ENCODE measurements at places on chromosomes 11 and 22. TPM values are rescaled to one million over a fixed set of nuclear protein-coding genes. Genes with fewer than 3 reads are reported as not detected.
A peak's percentile ranks its signal among the peaks of the same experiment; 100 is the strongest.

Gene APOBEC3A
- polyA plus RNA-seq = 0.37 TPM

Gene RFPL1
- polyA plus RNA-seq = 0.04 TPM

Gene GDPD4
- polyA plus RNA-seq = not detected

DNA sequence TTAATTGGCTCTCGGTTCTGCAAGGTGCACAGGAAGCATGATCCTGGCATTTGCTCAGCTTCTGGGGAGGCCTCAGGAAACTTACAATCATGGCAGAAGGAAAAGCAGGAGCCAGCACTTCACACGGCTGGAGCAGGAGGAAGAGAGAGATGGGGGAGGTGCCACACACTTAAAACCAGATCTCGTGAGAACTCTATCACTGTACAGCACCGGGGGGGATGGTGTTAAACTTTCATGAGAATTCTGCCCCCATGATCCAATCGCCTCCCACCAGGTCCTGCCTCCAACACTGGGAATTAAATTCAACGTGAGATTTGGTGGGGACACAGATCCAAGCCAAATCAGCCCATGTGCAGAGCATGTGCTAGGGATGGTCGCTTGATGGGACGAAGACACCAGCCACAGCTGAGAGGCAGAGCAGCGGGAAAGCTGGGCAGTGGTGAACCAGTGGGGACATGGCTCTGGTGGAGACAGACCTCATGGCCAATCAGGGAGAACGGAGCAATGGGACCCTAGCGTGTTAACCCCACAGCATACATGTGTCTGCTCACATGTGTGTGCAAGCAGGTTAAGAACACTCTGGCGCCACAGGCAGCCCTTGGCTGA, 6.2 kb downstream of the TANGO2 start:
- H3K4me1 ChIP-seq = no peaks in the 10 kb centered on the region
- H3K27me3 ChIP-seq = no peaks in the 10 kb centered on the region
- H3K36me3 ChIP-seq = peaks cover 32% of the 10 kb centered on the region
- no peak for DNase-seq
- H3K27ac ChIP-seq = no peak overlapping the region

- no peak for DNase-seq
- H3K36me3 ChIP-seq = peaks cover 43% of the 10 kb centered on the region
- no peak overlapping the region for H3K4me3 ChIP-seq
Measured at GRCh38 chr11:64322925-64323260, 5.0 kb downstream of the PRDX5 start.

DNA sequence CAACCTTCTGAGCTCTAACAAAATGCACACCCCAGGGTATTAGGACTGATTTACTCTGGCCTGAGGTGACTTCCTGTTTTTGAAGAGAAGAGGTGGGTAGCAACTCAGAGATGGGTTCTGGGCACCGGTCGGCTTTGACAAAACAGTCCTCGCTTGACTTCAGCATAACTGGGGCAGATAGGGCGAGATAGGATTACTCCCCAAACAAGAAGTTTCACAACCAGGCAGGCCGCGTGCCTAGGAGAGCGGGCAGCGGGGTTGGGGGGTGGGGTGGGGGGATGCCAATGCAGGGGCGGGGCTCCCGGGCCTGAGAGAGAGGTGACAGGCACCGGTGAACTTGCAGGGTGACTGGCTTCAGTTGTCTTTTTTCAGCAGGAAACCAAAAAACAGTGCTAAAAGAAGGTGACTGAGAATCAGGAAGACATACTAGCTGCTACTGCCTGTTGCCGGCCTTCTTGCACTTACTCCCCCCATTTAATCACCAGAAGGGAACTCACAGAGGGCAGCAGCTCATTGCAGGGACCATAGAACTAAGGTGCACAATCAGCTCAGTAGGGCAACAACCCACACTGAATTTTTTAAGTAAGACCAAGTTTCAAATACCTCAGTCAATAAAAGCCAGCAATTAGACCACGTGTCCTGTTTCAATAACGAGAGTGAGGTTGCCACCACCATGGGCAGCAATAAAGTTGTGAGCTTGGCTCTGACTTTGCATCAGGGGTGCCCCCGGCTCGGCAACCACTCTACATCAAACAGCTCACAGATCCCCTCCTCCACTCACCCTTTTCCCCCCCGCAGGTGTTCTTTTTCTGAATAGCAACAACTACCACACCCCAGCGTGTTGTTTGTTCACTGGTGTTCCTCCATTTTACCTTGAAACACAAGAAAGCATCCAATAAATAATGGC, 37.2 kb upstream of the ETS1 start:
- no peaks in the 10 kb centered on the region for H3K36me3 ChIP-seq
- no peak overlapping the region for H3K4me3 ChIP-seq
- peak overlapping the region; percentile 56 for H3K27ac ChIP-seq
- peaks cover 6% of the 10 kb centered on the region for H3K4me1 ChIP-seq
- no peaks in the 10 kb centered on the region for H3K27me3 ChIP-seq

DNA sequence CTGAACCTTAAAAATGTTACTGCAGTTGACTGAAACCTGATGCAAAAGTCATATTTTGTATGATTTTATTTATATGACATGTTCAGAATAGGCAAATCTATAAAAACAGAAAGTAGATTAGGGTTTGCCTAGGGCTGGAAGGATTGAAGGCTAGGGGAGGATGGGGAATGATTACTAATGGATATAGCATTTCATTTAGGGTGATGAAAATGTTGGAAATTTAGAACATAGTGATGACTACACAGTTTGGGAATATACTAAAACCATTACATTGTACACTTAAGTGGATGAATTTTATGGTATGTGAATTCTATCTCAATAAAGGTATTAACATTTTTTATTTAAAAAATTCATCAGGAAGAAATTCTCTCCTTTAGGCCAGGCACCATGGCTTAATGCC, 22.9 kb upstream of the PAFAH1B2 start:
- H3K4me1 ChIP-seq = no peaks in the 10 kb centered on the region
- no peak overlapping the region for H3K4me3 ChIP-seq
- no peak for DNase-seq
- H3K36me3 ChIP-seq = no peaks in the 10 kb centered on the region

GRCh38 chr11:2924381-2924780, 4.8 kb downstream of the PHLDA2 start:
- H3K27ac ChIP-seq = peak overlapping the region; percentile 84
- no peaks in the 10 kb centered on the region for H3K36me3 ChIP-seq

DNA sequence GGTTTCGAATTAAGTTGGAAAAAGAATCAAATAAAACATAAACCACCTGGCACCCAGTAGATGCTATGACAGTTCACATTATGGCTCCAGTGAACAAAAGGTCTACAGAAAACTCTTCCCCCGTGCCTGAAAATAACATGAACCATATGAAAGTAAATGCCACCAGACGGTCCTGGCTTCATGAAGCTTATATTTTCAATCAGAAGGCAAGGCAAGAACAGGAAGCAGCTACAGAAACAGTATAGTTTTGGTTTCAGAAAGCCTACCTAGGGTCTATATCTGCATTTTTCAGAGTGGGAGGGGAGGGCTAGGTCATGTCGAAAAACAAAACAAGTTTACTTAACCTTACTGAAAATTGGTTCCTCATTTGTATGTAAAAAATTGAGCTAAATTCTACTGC, 9.8 kb downstream of the RAB30 start:
- no peaks in the 10 kb centered on the region for H3K4me1 ChIP-seq
- peak overlapping the region; percentile 63 for H3K27ac ChIP-seq
- DNase-seq = no peak
- no peaks in the 10 kb centered on the region for H3K27me3 ChIP-seq

DNA sequence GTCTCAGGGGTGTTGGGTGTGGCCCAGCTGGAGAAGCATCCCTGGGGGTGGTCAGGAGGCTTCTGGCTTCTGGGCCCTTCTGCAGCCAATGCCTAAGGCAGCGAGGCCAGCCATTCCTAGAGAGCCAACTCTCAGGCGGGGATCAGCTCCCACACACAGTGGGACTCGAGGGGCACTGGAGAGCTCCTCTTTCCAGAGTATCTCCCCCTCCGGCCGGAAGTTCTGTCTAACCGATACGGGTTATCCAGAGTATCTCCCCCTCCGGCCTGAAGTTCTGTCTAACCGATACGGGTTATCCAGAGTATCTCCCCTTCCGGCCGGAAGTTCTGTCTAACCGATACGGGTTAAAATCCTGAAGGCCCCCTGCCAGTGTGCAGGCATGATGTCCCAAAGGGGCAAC, 71.2 kb upstream of the B3GAT1 start:
- H3K36me3 ChIP-seq = peaks cover 6% of the 10 kb centered on the region
- no peaks in the 10 kb centered on the region for H3K27me3 ChIP-seq
- DNase-seq = no peak
- no peak overlapping the region for H3K27ac ChIP-seq
- H3K4me1 ChIP-seq = no peaks in the 10 kb centered on the region

- H3K4me3 ChIP-seq = no peak overlapping the region
- no peaks in the 10 kb centered on the region for H3K4me1 ChIP-seq
- DNase-seq = peak; percentile 91
- peak overlapping the region; percentile 87 for H3K27ac ChIP-seq
- H3K27me3 ChIP-seq = no peaks in the 10 kb centered on the region
Measured at GRCh38 chr11:118338637-118339061, 3.9 kb downstream of the CD3D start.

GRCh38 chr11:37264783-37265182, 666.7 kb upstream of the RAG2 start:
- no peak overlapping the region for H3K27ac ChIP-seq
- no peak for DNase-seq
- H3K36me3 ChIP-seq = no peaks in the 10 kb centered on the region
- no peaks in the 10 kb centered on the region for H3K27me3 ChIP-seq
- no peaks in the 10 kb centered on the region for H3K4me1 ChIP-seq

DNA sequence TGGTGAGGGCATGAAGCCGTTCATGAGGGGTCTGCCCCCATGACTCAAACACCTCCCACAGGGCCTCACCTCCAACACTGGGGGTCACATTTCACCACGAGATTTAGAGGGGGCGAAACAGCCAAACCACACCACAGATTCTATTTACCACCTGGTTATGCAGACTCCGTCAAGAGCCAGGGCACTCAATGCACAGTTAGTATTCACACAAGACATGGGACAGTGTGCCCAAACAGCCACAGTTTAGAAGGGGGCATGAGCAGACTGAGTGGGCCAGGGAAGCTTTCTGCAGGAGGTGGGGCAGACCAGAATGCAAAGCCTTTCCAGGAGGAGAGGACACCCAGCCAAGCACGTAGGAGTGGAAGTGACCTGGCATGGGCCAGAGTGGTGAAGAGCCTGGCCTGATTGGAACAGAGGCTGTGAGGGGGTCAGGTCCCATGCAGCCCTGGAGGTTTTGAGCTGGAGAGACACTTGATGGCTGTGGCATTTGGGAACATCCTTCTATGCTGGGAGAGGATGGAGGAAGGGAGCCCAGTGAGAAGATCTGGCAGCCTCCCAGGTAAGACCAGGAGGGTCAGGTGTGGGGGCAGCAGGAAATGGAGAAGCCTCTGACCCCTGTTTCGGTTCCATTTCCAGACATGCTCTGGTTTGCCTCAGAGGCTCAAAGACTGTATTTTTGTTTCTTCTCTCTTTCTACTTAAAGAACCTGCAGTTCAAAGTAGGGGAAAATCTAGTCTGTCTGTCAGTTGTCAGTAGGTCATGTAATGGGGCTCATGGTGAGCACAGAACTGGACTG, 199.1 kb upstream of the NCAM1 start:
- H3K4me3 ChIP-seq = no peak overlapping the region
- no peak overlapping the region for H3K27ac ChIP-seq
- H3K36me3 ChIP-seq = no peaks in the 10 kb centered on the region
- DNase-seq = no peak
- H3K27me3 ChIP-seq = no peaks in the 10 kb centered on the region

Measured in small intestine (tissue), 16 donors.